ENCODE measurements at places on chromosomes 5 and 9.

GRCh38 chr5:177077335-177077734 is 9.4 kb upstream of the FGFR4 start:
- DNase-seq, result no peak

DNA sequence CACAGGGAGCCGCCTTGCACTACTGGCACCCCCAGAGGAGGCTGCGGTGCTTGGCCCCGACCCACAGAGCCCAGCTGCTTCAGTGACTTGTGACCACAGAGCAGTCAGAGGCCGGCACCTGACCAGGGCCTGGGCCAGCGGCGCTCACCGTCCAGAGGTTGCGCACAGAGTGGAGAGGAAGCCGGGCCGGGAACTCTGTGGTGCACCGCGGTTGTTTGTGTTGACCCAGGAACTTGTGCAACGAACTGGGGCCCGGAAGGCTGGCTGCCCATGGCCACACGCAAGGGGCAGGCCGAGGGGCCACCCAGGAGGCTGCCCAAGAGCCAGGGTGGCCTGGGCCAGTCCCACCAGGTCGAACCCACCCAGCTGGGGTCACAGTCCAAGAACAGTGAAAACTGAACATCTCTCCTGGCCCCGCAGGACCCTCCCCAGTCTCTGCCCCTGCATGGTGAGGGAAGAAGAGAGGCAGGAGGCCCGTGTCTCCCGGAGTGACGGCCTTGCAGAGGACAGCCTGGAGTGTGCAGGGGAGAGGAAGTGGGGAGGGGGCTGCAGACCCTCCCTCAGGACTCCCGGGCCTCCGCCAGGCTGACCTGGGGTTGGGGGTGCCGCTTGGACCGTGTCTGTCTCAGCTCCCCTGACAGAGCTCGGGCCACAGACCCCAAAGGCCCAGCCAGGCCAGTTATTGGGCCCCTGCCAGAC is 42.8 kb upstream of the EGFL7 start:
- no peak for DNase-seq

DNA sequence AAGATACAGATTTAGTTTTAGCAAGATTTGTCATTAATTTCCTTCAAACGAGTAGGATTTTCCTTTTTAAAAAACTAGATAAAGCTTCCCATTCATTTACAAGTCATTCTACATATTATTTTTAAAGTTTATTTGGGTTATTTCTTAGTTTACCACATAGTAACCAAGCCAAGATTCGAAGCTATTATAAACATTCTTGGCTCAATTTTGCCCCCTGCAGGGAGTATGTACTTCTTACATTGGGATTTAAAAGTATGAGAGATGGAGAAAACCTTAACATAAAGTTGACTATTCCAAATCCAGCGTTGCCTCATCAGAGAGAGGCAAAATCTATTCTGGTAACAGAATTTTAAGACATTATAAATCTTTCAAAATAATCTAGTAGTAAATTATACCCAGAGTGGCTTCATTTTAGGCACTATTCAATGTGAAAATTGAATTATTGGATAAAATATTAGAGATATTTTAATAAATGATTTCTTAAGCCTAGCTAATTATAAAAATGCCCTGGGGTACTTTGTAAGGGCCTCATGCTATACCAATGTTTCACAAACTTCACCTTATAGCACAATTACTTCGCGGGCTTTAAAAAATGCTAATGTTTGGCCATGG is 39.1 kb downstream of the FBN2 start:
- DNase-seq, result no peak

- no peak for DNase-seq
Observed at GRCh38 chr5:150209099-150209635, 19.3 kb downstream of the SLC6A7 start.

DNA sequence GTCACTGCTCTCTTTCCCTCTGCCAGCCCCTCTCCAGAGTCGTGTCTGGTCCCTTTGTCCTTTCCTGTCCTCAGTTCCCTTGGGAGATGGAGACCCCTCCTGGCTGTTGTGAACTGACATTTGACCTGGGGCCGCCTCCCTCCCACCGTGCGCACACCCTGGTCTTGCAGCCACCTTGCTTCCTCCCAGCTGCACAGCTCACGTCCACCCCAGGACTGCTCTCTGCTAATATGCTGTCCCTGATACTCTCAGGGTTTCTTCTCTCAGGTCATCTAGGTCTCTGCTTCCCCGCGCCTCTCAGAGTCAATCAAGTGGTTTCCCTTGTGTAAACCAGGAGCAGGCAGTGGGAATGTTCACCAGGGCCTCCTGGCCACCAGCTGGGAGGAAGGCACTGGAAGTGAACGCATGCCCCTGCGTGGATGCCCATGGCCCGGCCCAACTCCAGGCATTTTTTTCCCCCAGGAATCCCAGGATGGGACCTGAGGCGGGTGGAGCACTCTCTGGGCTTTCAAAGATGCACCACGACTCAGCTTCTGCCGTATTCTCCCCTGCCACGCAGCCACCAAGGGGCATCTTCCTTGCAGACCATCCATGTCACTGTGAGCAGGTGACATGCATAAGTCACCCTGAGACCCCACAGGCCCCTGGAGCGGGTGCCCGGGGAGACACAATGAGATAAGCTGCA is 142.4 kb downstream of the OLFM1 start:
- DNase-seq, result no peak

DNA sequence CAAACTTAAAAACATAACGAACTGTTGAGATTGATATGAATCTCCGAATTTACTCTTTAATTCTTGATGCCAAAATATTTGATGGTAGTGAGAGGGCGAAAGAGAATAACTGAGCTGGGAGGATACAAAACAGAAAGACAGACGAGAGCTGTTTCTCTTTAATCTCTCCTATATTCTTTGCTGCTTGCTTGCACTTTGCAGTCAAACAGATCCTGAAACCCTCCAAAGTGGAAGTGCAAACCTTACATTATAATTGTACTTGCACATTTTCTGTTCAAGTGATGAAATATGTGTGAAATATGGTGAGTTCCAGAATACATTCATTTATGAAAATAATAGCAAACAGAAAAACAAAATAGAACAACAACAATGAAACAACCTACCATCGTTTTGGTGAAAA is 63.8 kb downstream of the PAM start:
- no peak for DNase-seq
